ENCODE measurements at places on chromosomes 3 and 15.

GRCh38 chr3:41159588-41160189 lies 39.6 kb upstream of the CTNNB1 start:
- DNase-seq, result no peak

DNA sequence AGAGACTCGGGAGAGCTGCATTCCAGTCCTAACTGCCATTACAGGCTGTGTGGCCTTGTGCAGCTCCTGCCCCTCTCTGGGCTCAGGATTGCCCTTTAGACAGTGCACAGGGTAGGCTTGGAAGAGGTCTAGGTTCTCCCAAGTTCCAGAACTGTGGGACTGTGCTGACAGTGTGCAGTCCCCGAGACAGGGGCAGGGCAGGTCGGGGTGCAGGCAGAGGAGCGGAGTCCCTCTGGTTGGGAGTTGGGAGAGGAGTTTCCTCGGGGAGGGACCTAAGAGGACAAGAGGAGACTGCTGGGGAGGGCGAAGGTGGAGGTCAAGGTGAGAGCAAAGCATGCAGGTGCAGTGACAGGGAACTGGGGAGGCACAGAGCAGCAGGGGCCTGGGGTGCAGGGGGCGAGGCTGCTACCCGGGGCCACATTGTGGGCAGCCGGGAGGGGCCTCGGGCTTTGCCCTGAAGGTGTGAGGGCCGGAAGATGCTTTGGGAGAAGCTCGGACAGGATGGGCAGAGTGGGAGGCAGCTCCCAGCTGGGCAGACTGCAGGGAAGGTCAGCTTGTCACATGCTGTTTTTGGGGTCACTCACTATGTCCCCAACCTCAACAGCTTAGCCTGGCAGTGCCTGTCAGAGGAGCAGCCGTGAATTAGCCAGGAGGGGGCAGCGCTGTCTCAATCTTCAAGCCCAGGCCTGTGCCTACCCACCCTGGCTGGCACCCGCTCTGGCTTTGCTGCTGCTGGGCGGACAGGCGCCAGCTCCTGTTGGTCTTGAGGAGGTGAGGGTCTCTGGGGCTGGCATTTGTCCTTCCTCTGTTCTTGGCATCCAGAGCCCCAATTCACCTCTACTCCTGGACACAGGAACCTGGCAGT lies 15.4 kb upstream of the CSPG4 start:
- DNase-seq, result peak; percentile 43

GRCh38 chr3:43998836-43999727 lies 242.6 kb upstream of the TOPAZ1 start:
- peak; percentile 53 for DNase-seq

- DNase-seq, result no peak
Measured at GRCh38 chr3:187211532-187212195, 14.4 kb downstream of the RTP1 start.

- no peak for DNase-seq
Measured at GRCh38 chr3:168052515-168052914, 43.2 kb downstream of the GOLIM4 start.
